ENCODE measurements at places on chromosomes 4 and X.

- DNase-seq, result no peak
Observed at GRCh38 chrX:39839371-39839770, 258.4 kb downstream of the BCOR start.

- no peak for DNase-seq
Observed at GRCh38 chr4:62135565-62136156, 935.5 kb downstream of the ADGRL3 start.

GRCh38 chr4:158046345-158046744, 126.5 kb downstream of the GASK1B start:
- no peak for DNase-seq

- peak; percentile 7 for DNase-seq
Observed at GRCh38 chr4:109389369-109390114, 44.1 kb upstream of the SEC24B start.

- DNase-seq, result no peak
Observed at GRCh38 chrX:149611623-149612175, 16.6 kb upstream of the HSFX2 start.

DNA sequence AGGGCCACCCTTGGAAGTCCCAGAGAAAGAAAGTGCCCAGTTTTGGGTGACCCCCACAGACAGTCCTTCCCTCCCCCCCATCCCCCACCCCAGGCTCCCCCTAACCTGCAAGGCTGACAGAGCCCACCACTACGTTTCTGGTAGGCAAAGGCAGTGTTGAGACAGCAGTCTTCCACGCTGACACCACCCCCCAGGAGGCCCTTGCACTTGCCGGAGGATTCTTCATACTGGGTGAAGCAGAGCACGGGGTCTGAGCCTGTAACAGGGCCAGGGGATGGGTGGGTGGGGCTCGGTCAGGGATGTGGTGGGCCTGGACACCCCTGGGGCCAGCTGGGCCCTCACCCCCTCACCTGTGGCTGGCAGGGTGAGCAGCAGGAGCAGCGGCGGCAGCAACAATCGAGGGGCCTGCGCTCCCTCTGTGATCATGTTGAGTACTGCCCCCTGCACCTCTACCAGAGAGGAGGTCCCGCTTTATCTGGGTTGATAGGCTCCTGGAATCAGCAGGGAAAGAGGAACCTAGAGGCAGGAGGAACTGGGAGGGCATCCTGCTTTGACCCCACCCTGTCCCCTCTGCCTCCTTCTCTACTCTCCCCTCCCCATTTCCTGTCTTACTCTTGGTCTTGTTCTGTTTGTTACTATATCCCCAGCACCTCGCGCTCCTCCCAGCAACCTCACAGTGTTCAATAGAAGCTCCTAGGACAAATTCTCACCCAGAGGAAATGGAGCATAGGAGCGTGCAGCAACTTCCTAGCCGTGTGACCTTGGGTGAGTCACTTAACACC, at the start of gene CFP:
Gene CFP, minus strand, starts transcription at position 512 of the 782 bp plus-strand sequence. Its CDS starts 86 bp downstream, at position 426.
- no peak for DNase-seq

DNA sequence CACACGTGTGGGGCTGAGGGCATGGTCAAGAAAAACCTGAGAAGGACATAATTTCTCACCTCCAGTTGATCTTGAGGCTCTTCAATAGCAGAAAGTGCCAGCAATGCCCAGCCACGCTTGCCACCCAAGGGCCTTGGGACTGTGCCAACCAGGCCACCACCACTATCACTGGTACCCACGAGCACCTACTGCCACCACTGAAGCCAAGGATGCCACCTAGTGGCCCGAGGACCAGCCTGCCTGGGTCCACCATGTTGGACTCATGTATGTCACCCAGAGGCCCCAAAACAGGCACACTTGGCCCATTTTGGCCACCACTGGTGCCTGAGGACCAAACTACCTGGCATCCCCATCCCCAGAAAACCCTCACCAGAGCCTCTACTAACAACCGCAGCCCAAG, 191.8 kb downstream of the ADAM29 start:
- DNase-seq, result no peak

- DNase-seq, result no peak
Observed at GRCh38 chr4:169150806-169151205, 120.0 kb downstream of the SH3RF1 start.

DNA sequence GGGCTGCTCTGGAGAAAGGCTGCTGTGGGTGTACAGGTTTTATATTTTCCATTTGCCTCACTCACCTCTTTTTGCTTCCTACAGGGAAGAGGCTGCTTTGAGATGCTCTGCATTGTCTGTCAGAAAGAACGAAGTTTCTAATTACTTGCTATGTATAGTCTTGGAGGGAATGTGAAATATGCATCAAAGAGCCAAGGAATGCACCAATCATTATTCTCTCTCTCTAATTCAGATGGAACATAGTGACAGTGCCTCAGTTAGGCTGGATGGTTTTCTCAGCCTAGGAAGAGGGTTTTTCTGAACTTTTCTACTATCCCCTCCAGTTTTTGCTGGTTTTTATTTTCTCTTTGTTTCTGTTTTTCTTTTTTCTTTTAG, 106.8 kb upstream of the SLC4A4 start:
- no peak for DNase-seq

- no peak for DNase-seq
Observed at GRCh38 chr4:74084984-74085383, 14.0 kb downstream of the CXCL2 start.

GRCh38 chrX:57156397-57157049, 19.3 kb upstream of the SPIN2A start:
- peak; percentile 4 for DNase-seq

- DNase-seq, result no peak
Observed at GRCh38 chrX:138748480-138748879, 37.0 kb upstream of the FGF13 start.

DNA sequence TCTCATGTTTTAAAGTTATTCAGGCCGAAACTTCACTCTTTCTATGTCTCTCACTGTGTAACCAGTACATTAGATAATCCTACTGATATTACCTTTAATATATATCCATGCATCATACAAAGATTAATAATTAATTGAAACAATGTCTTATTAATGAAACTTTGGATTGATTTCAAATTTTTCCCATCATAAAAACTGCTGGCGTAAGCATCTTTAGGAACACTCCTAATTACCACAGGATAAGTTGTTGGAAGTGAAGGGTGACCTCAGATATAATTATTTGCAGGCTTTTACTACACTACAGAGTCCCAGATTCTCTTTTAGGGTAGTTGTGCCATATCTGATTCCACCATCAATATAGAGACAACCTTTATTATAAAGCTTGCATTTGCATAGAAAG, 181.3 kb upstream of the SFRP2 start:
- DNase-seq, result no peak

DNA sequence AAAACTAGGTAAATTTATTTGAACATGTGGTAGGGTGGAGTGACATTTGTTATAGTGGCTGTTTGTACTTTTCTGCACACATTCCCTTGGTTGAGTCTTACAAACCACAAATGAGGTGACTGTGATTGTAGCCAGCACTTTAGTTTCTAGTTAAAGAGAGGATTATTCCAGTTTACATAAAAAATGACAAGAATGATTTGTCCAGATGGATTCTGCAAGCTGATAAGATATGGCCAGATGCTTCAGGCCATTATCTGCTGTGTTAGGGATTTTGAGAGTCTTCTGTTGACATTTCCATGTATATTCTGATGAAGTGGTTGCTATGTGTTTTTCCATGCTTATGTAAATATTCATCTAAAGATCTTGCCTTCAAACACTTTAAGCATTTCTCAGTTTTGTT, 31.0 kb upstream of the PDE5A start:
- DNase-seq, result peak; percentile 56

GRCh38 chrX:127124871-127125270, 305.3 kb downstream of the PRR32 start:
- no peak for DNase-seq

- DNase-seq, result no peak
Observed at GRCh38 chr4:36476135-36476534, 194.7 kb downstream of the DTHD1 start.

- DNase-seq, result no peak
Observed at GRCh38 chr4:79882806-79883205, 190.2 kb downstream of the ANTXR2 start.

- DNase-seq, result peak; percentile 38
Observed at GRCh38 chrX:131746491-131746968, 202.7 kb downstream of the OR13H1 start.

GRCh38 chrX:139851730-139852129, 81.1 kb downstream of the ATP11C start:
- DNase-seq, result no peak

GRCh38 chrX:148530464-148531077, 30.2 kb downstream of the AFF2 start:
- DNase-seq, result no peak

- DNase-seq, result no peak
Observed at GRCh38 chr4:74033739-74034138, 4.8 kb downstream of the CXCL3 start.

- no peak for DNase-seq
Observed at GRCh38 chr4:38177035-38177546, 216.9 kb downstream of the PTTG2 start.

DNA sequence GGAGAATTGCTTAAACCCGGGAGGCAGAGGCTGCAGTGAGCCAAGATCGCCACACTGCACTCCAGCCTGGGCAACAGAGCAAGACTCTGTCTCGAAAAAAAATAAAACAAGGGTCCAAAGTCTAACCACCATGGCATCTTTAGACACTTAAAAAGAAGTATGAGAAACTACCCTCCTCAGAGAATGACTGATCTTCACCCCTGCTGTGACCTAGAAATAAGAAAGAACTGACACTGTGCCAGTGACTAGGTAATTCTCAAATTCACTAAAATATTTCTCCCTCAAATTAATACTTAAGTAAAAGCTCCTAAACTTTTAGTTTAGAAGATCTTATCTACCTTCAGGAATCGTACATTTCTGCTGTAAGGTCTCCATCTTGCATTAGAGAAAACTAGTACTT, 80.3 kb downstream of the AFAP1 start:
- DNase-seq, result no peak

DNA sequence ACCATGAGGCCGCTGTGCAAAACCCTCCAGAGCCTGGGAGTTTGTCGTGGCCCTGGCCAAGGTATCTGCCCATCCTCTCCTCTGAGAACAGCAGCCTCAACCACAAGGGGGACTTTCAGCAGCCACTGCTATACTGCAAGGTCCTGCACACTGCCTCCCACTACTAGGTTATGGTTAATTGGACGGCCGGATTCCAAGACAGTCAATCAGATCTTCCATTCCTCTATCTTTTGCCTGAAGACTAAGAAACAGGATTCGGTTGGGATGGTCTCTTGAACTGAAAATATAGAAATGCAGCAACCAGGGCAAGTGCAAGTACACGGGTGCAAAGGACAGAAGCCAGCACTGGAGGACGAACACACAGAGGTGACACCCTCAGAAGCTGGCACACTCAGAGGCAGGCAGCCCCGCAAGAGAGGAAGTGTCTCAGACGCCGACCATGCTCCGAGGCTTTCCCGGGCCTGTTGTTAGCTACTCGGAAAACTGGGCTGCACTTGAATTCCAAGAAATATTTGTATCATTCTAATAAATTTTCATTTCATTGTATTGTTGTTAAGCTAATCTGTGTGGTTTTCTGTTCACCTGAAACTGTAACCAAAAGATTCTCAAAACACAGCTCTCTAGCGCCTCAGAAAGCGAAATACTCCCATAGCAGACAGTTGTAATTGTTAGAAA, 63.3 kb downstream of the AFAP1 start:
- no peak for DNase-seq

GRCh38 chr4:107721436-107722100, 1.5 kb upstream of the PAPSS1 start:
- DNase-seq, result peak; percentile 62

Data from NCI-H146 (cell line).